Astrocyte of the cerebellum (primary cell): ENCODE measurements at places on chromosomes 7 and 10.

DNA sequence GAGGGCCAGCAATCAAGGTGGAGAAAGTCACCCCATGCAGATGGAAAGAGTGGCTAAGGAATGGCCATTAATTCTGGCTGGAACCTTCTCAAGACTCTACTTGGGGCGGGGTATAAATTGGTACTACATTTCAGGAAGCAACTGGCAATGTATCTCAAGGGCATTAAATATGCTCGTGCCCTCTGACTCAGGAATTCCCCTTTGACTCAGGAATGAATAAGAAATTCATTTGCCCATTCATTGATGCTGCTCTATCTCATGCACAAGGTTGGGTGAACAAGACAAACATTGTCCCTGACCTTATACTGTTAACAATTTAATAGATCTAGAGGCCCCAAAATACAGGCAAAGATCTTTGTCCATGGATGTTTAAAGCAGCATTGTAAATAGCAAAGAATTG lies 188.1 kb downstream of the MYOF start:
- DNase-seq, result no peak

GRCh38 chr10:106467506-106467905 lies 697.0 kb downstream of the SORCS1 start:
- DNase-seq, result no peak

- DNase-seq, result no peak
Measured at GRCh38 chr7:99468336-99468918, 2.5 kb upstream of the ATP5MF start.

DNA sequence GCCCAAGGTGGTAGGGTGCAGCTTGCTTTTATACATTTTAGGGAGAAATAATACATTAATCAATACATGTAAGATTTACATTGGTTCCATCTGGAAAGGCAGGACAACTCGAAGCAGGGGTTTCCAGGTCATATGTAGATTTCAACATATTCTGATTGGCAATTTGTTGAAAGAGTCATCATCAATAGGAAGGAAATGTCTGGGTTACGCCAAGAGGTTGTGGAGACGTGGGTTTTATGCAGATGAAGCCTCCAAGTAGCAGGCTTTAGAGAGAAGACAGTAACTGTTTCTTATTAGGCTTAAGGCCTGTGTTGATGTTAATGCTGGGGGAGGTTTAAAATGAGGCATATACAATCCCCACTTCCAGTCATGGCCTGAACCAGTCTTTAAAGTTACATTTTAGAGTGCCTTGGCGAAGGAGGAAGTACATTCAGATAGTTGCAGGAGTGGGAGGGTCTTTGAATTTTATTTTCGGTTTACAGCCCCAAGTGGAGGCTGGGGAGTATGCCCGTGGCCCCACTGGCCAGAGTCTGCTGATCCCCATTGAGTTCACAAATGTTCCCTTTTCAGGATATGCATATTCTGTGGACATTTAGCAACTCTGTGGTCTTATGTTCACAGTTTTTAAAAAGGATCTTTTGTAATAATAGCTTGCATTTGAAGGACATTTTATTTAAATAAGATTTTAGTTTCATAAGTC lies 166.0 kb upstream of the GDF10 start:
- no peak for DNase-seq

GRCh38 chr10:112189465-112189864 lies 5.9 kb upstream of the GPAM start:
- no peak for DNase-seq

- DNase-seq, result no peak
Measured at GRCh38 chr7:82443036-82443546, 486 bp downstream of the CACNA2D1 start.

DNA sequence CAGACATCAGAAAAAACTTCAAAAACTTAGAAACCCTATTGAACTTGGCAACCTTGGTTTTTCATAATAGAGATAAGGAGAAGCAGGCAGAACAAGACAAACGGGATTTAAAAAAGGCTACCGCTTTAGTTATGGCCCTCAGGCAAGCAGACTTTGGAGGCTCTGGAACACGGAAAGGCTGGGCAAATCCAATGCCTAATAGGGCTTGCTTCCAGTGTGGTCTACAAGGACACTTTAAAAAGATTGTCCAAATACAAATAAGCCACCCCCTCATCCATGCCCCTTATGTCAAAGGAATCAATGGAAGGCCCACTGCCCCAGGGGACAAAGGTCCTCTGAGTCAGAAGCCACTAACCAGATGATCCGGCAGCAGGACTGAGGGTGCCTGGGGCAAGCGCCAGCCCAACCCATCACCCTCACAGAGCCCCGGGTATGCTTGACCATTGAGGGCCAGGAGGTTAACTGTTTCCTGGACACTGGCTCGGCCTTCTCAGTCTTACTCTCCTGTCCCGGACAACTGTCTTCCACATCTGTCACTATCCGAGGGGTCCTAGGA lies 115.3 kb downstream of the NRCAM start:
- DNase-seq, result no peak

GRCh38 chr10:24652381-24652957 lies 71.2 kb downstream of the ARHGAP21 start:
- no peak for DNase-seq

- DNase-seq, result no peak
Measured at GRCh38 chr10:70053218-70053840, 683 bp downstream of the MACROH2A2 start.

- no peak for DNase-seq
Measured at GRCh38 chr10:92103376-92104090, 180.0 kb downstream of the BTAF1 start.

DNA sequence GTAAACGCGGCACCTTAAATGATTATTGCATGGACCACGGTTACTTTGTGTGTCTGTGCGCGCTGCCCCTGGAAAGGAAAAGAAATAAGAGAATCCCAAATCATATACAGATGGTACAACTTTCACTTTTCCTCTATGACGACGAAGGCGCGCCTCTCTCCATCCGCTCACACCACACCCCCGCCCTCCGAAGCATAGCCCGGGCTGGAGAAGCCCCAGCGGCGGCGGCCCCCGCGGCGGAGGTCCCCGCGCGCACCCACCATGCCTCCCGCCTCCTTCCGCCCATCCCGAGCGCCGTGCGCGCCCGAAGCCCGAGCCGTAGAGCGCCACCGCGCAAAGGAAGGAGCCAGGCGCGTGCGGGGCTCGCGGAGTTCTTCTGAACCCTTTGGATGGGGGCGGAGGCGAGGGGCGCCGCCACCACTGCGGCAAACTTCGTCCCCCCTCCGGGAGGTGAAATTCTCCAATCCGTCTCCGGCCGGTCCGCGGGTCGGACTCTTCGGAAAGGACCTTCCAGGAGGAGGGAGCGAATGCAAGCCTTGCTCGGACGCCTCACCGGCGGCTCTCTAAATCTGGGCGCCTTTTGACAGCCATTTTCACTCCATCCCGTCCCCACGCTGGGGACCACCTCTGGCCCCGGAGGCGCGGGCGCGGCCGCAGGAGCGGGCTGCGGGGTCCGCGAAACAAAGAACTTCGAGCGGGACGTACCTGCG lies 588 bp downstream of the GLI3 start:
- DNase-seq, result no peak

GRCh38 chr10:132213917-132214316 lies 27.2 kb downstream of the DPYSL4 start:
- DNase-seq, result no peak

DNA sequence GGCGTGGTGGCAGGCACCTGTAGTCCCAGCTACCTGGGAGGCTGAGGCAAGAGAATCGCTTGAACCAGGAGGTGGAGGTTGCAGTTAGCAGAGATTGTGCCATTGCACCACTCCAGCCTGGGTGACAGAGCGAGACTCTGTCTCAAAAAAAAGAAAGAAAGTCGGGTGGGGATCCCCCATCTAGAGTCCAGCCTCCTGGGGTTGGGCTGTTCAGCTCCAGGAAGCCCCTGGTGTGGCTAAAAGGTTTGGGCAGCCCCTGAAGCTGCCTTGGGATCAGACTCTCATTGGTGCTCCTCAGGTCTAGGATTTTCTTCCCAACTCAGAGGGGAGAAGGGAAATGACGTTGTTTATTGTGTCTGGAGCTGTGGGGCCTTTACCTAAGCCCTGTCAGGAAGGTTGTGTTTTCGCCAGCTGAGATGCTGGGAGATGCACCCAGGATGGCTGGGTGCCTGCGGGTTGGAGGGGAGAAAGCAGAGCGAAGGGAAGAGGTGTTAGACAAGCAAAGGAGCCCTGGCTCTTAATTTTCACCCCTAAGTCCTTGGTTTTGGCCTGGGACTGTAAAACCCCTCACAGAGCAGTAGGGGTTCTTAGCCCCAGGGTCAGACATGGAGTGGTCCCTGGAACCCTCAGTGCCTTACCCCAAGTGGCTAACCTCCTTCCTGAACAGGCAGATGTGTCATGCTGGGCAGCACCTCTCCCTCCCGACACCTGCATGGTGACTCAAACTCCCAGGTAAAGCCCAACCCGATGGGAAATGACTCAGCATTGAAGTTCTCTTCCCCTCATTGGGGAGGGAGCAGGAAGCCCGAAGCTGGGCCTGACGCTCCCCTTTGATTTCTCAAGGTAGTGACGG lies 21.1 kb downstream of the PLAU start:
- no peak for DNase-seq

DNA sequence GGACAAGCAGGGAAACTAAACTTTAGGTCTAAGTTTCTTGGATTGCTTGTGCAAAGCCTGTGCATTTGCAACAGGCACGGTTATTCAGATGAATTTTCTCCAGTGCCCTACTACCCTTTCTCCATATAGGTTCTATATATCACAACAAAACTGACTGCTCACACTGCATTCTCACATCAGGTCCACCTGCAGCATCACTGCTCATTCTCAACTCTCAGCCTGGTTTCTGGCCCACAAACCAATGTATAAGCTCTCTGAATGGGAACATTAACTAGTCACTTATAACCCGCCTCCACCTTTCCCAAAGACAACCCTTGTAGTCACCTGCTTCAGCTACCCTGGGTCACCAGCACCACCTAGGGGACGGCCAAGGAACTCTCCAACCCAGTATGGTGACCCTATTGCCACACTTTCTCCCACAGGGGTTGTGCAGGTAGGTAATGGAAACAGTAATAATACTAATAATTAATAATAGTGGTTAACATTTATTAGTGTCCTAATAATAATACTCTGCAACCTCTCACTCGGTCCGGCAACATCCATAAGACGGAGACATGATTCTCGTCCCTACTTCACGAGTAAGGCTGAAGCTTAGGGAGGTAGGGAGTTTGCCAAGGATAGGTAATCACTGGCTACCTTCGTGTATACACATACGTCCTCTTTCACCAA lies 97.3 kb downstream of the CLEC2L start:
- DNase-seq, result no peak

GRCh38 chr7:155490697-155491628 lies 33.0 kb downstream of the EN2 start:
- DNase-seq, result no peak

DNA sequence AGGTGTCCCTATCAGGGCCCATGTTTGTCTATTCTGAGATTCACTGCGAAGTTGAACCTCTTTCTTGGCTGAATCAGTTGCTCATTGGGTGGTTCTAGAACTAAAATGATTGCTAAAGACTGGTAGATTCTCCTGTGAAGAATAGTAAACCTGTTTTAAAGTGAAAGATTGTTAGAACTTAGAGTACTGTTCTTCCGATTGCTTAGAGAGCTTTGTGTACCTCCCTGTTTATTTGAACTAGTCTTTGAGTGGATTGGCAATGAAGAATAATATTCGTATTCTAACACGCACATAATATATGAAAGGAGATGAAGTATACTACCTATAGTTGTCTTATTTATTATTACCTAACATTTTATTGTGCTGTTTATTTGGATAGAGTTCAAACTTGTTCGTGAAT lies 124.8 kb upstream of the RPA3 start:
- DNase-seq, result no peak

DNA sequence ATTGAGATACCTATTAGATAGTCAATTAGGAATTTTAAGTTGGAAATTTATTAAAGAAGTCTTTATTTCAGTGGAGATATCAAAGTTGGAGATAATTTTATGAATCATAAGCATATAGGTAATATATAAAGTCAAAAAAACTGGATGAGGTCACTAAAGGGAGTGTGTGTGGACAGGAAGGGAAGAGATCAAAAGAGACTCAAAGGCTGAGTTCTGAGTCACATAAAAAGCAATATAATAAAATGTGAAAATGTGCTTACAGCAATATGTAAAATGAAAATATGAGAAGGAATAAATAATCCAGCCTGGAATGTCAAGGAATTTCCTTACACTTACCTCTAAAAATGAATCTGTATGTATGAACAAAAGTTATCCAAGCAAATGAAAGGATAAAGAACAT lies 583.3 kb upstream of the SORCS1 start:
- DNase-seq, result no peak

GRCh38 chr7:139034855-139035585 lies 822 bp downstream of the ZC3HAV1L start:
- DNase-seq, result no peak

GRCh38 chr10:4672201-4672600 lies 153.8 kb upstream of the AKR1E2 start:
- no peak for DNase-seq

DNA sequence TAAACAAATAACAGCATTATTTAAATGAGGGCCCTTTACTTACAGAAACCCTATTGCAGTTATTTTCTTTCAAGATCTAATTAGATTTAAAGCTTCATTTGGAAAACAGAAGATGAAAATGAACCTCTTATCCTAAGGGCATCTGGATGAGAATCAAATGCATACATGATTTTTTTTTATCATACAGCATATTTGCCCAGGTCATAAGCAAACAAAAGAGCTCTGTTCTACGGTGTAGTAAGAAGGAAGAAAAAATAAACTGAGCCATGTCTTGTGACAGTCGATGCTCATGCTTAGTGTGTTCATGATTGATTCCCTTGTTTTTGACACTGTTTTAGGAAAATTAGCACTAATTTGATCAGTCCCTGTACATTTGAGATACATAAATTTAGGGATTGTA lies 202.6 kb upstream of the RNF32 start:
- no peak for DNase-seq

DNA sequence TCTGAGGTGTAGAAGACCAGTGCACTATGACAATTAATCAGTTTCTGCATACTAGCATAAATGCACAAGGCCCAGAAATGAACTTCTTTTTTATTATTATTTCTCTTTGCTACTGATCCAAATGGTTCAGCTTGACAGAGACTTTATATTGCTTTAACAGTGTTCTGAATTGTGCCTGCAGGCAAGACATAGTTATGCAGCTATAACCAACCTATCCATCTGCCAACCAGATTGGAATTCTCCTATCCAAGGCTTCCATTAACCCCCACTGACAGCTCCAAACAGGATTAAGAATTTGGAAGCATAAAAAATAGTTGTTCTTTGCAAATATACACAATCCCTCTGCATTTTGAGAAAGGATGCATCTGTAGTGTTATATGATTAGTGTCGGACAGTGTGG lies 98.2 kb downstream of the BTRC start:
- no peak for DNase-seq

GRCh38 chr7:74474271-74474865 lies 20.7 kb downstream of the GTF2IRD1 start:
- DNase-seq, result no peak

DNA sequence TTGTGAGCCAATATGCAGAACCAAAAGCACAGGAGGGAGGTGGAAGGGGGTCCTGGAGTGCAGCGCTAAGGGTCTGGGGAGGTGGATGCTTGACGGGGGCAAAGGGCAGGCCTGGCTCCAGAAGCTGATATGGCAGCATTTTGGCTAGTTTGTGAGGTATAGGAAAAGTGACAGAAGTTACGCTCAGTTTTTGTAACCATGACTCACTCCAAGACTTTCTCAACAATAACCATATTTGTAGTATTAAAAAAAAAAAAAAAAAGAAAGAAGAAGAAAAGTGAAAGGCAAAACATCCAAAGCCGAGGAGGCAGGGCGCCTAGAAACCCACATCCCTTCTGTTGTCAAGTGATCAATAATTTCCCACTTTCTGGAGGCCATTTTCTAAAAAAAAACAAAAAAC lies 92.3 kb downstream of the RNF216 start:
- DNase-seq, result no peak
